Right cardiac atrium (tissue), 5 donors: ENCODE measurements at places on chromosomes 6 and 20. TPM values are rescaled to one million over a fixed set of nuclear protein-coding genes. Genes with fewer than 3 reads are reported as not detected.

DNA sequence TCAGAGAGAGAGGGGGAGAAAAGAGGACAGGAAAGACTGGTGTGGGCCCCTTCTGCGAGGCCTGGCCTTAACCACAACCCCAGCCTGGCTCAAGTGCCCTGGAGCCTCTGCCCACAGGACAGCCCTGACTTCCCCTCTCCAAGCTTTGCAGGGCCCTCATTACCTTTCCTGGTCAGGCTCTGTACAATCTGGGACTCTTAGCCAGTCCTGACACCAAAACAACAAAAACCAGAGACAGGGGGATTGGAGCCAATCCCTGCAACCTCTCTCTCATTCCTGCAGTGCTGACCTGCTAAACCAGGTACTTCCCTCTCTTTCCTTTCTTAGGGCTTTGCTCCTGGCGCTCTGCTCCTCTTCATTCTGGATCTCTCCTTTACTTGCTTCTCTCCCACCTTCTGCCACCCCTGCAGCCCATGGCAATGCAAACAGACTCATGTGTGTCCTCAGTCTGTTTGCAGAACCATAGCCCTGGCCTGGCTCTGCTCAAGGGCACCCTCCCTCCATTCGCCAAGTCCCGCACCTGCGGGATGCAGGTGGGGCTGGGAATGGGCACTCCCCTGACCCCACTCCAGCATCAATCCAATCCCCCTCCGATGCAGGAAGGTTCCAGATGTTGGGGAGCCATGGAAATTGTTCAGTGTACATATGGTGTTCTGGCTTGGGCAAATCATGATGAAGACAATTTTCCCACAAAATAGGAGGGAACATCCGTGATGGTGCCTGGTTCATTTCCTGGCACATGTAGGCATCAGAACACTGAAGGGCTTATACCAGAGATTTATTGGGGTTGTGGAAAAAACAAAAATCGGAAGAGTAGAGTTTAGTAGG is 38.1 kb downstream of the RPP40 start:
- DNase-seq = no peak

- no peak for DNase-seq
Measured at GRCh38 chr6:150304429-150304828, 64.4 kb upstream of the IYD start.

GRCh38 chr20:62210496-62210855 is 9.6 kb downstream of the HRH3 start:
- DNase-seq = no peak

GRCh38 chr6:68559070-68559469 is 76.0 kb upstream of the ADGRB3 start:
- no peak for DNase-seq

DNA sequence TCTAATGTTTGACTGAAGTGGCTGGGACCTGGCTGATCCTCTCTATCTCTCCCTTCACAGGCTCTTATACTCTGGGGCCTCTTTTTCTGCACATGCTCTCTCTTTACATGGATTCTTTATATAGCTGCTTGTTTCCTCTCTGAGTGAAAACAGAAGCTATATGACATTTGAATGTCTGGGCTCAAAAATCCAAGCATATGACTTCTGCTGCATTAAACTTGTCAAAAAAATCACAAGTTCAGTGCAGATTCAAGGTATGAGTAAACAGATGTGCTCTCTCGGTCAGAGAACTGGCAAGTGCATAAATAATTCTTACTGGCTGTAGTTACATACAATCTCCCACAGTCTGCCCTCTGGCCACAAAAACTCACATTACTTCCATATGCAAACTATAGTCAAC is 96.6 kb downstream of the LCA5 start:
- no peak for DNase-seq

- no peak for DNase-seq
Measured at GRCh38 chr6:135481783-135482369, 15.7 kb downstream of the AHI1 start.

DNA sequence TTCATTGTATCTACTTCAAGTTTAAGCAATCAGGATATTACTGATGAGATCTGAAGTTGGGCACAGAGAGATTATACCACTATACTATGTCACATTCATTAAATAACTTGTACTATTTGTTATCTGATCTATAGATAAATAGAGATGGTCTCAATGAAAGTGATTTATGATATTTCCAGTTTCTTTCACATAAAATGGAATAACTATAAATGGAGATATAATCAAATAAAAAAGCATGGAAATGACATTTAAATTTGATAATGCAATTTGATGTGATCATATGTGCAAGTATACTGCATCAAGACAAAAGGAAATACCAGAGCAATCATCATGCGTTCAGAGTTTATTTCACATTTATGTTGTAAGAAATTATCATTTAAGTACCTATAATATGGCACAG is 368.9 kb downstream of the PKHD1 start:
- no peak for DNase-seq

DNA sequence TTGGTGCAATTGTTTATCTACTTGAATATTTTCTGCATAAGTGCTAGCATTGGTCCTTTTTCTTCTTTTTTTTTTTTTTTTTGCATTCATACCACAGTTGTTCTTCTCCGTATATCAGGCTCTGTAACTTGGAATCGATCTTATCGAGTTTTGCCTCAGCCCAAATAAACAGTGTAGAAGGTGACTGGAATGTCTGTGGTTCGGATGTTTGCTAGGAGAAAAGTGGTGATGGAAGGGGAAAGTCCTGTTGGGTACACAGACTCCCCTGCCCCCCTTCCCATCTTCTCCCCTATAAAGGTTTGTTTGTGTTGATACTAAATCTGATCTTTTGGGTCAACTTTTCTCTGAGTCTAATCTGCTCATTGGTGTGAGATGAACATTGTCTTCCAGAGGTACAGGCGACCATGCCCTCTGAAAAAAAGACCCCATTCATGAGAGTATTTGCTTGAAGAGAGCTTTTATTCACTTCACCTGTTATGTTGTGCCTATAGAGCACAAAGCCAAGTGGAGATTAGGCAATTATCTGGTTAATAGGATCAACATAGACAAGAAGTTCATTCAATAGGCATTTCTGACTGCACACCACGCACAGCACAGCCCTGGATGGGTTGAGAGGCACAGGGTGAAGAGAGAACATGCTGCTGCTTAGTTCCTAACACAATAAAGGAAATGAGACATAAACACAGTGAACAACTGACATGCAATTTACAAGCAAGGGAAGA is 620.0 kb downstream of the PKHD1 start:
- DNase-seq = no peak

NTSR1 gene
- not detected for polyA plus RNA-seq

GRCh38 chr6:101537753-101538316 is 144.3 kb downstream of the GRIK2 start:
- DNase-seq = no peak

MPIG6B gene
- polyA plus RNA-seq = 0.20 TPM

DNA sequence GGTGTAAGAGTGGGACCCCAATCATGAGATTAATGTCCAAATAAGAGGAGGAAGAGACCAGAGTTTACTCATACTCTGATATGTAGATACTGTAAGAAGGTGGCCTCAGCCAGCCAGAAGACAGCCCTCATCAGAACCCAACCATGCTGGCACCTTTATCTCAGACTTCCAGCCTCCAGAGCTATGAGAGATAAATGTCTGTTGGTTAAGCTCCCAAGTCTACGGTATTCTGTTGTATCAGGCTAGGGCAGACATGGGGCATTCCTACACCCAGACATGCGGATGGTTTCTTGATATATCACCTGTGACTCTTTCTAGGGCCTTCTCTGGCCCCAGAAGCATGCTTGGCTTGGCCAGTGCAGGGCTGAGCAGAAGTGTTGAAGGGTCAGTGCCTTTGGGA is 247.4 kb upstream of the RIN2 start:
- no peak for DNase-seq

BPI gene
- polyA plus RNA-seq = 0.07 TPM

PNRC1 gene
- 82.7 TPM for polyA plus RNA-seq

PRSS16 gene
- 0.36 TPM for polyA plus RNA-seq

GRCh38 chr6:20875369-20875963 is 341.2 kb downstream of the CDKAL1 start:
- no peak for DNase-seq

ANKRD6 gene
- polyA plus RNA-seq = 6.7 TPM

DNA sequence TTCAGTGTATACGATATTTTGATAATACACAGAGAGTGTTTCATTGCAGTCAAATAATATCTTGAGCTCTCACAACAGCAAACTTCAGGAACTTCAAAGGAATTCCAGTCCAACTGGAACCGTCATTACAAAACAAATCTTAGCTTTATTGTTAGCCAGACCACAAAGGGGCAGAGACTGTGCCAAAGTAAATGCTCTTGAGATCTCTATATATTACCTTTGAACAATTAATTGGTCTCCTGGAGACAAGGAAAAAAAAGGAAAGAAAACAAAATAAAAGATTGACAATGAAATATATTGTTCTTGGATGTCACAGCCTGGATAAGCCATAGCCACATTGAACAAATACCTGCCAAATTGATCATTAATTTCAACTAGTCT is 70.0 kb downstream of the FOXC1 start:
- no peak for DNase-seq

BNIP5 gene
- polyA plus RNA-seq = 0.02 TPM

OCSTAMP gene
- polyA plus RNA-seq = not detected

GRCh38 chr20:10510216-10510615 is 75.1 kb downstream of the SLX4IP start:
- DNase-seq = no peak

C6orf118 gene
- not detected for polyA plus RNA-seq

SPATA25 gene
- polyA plus RNA-seq = 1.7 TPM

RBM38 gene
- 182 TPM for polyA plus RNA-seq

GRCh38 chr20:10074513-10074912 is 39.7 kb downstream of the ANKEF1 start:
- peak; percentile 64 for DNase-seq

GRCh38 chr6:89792881-89793280 is 26.7 kb downstream of the MDN1 start:
- no peak for DNase-seq

DNA sequence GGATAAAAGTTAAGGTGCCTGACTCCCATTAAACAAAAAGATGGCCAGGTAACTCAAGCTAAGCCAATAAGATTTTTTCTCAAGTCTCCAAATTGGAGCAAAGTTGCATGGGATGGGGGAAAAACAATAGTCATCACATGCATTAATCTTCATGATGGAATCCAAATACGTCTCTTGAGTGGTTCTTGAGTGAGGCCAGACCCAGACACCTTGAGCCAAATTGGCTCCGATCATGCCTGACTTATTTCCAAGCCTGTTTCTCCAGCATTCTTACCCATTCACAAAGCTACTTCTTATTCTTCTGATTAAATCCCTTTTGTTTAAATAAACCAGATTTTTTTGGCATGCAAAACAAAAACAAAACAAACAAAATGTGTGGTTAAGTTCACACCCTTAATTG is 420.3 kb upstream of the NRSN1 start:
- no peak for DNase-seq

DNA sequence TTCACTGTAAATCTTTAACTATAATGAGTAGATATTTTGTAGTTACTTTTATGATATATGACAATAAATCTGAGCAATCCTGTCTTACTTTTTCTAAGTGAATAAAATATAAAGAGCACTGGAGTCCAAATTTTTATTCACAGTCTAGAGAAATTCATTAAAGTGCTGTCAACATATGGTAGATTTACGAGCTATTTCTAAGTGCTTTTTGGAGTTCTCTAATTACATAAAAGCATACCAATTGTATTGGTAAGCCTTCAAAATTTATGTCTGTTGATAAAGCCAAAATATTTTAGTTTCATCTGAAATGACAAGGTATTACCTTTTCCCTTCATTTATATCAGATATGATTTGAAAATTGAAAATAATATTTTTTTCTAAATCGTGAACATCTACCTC is 75.4 kb downstream of the MAN1A1 start:
- DNase-seq = no peak

TP53TG5 gene
- 0.95 TPM for polyA plus RNA-seq

- no peak for DNase-seq
Measured at GRCh38 chr6:20350215-20350614, 51.5 kb upstream of the E2F3 start.

GRCh38 chr6:12097791-12098190 is 85.7 kb downstream of the HIVEP1 start:
- DNase-seq = no peak

DNA sequence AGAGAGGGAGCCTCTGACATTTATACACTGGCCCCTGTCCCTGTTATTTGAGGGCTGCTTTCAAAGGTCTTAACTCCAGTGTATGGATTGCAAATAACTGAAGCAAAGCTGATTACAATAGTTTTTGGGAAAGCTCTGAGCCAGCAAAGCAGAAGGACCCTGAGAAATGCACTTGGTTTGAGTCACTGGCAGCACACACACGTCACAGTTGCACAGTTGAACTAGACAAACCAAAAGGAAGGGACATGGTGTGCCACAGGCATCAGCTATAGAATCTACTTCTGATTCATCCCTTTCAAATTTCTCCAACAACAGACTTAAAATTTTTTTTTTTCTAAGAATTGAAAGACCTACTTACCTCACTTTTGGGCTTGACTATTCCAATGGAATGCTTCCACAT is 56.4 kb downstream of the SNRNP48 start:
- DNase-seq = no peak

AVP gene
- polyA plus RNA-seq = not detected

GRCh38 chr20:61859767-61860166 is 205.9 kb downstream of the TAF4 start:
- peak; percentile 10 for DNase-seq

GRCh38 chr6:14804785-14805210 is 441.1 kb upstream of the JARID2 start:
- DNase-seq = peak; percentile 90

DNA sequence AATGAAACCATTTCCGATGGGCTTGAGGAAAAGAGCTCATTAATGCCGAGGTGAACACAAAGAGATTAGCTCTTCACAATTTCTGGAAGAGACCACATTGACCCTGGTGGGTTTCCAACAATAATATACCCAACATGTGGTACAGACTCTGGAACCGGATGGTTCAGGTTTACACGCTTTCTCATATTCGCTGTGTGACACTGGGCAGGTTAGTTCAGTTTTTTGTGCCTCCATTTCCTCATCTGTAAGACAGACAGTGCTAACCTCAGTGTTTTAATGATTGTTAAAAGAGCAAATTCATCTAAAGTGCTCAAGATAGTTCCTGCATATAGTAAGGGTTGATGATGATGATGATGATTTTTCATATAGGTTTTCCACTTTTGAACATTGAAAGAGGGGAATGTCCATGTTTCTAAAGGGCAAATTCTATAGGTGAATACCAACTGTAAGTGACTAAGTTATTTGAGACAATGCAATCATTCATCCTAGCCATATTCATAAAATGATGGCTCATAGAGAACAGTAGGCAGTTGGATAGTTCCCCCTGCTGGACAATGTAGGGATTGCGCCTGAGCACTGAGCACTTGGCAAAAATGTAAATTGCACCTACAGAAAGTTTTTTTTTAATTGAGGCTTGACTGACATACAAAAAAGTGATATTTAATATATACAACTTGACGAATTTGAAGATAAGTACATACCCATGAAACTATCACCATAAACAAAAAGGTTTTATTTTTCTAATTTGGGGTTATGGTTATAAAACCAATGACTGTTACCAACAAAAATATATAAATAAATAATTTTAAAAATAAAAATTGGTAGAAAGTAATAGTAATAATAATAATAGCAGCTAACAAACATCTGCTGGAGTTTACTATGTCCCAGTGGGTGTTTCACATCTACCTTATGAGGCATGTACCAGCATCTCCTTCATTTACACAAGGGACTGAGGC is 2.1 kb upstream of the PERP start:
- DNase-seq = peak; percentile 64

- no peak for DNase-seq
Measured at GRCh38 chr6:122640366-122640765, 30.2 kb downstream of the PKIB start.
